Choroid plexus epithelial cell (primary cell): ENCODE measurements at places on chromosomes 1 and 21.

DNA sequence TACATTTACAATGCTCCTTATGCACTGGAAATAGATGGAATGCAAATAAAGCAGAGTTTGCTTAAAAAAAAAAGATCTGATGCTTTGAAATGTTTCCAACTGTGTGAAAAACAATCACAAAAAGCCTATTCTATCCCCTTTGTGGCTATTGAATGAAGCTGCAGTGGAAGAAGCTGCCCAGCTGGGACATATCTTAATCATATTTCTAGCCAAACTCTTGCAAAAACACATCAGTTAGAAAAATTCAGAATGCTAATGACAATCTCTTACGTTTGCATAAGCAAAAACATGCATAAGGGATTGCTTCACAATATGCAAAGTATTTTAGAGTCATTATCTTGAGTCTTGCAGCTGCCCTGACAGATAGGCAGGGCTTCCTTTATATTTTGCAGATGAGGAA is 526.4 kb upstream of the USP24 start:
- peak; percentile 70 for DNase-seq

DNA sequence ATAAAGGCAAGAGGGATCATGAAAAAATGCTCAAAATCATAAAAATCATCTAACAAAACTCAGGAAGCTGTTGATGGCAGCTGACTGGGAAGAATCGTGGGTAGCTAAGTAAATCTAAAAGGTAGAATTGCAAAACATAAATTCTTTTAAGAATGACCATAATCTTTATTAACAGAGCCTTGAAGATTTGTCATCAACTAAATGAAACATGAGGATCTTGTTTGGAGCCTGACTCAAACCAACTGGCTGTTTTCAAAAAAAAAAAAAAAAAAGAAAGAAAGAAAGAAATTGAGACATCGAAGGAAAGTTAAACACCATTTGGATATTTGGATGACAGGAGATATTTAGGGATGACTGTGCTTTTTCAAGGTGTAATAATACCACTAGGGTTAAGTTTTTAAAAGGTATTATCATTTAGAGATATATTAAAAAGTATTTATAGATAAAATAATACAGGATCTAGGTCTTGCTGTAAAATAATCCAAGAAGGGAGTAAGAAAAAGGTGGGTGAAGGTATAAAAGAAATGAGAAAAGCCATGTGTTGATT is 48.6 kb downstream of the CD34 start:
- peak; percentile 44 for DNase-seq

- no peak for DNase-seq
Measured at GRCh38 chr1:245750261-245750660, 595.5 kb downstream of the KIF26B start.

DNA sequence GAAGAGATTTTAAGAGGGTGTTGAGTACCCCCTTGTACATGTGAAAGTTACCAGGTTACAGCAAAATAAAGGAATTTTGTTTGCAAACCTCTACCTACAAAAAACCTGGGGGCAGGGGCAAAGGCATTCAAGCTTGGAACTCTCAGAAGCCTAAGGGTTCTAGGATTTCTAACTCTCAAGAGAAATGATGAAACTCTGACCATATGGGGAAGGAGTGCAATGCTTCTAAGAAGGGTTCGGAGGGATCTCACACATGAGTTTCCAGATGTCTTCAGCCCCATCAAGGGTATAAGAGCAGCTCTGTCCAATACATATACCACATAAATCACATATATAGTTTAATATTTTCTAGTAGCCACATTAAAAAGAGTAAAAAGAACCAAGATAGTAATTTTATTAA is 7.3 kb upstream of the FCGR2A start:
- DNase-seq: no peak
